Activated CD4-positive, CD25-positive, alpha-beta regulatory T cell treated with anti-CD3 and anti-CD28 coated beads, Interleukin-2, amount 50 U/mL, for 16 hours (primary cell): ENCODE measurements at places on chromosomes 16 and 17.

DNA sequence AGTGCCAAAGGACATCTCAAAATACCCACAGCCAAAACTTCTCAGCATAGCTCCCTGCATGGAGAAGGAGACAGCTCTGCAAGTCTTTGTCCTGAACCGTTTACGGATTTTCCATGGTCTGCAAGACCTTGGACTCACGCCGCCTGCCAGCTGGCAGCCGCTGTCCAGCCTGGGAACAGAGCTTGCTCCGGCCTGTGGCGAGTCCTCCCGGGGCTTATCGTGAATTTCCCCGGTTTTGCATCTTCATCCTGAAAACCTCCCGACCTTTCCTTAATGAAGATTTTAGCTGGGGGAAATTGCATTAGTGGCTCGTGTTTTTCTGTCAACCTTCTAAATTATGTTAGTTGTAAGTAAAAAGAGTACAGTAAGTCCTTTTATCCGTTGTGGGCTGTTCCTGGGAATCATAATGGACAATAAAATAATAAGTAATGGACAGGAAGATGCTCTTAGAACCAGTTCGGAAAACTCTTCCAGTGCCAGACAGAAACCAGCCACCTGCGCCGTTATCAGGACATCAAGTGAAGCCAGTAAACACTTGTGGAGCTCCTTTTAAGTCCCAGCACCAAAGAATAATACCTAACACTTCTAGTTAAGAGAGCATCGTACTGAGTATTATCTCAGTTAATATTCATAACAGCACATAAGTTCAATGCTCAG is 112.4 kb upstream of the NOL11 start:
- no peak for DNase-seq

DNA sequence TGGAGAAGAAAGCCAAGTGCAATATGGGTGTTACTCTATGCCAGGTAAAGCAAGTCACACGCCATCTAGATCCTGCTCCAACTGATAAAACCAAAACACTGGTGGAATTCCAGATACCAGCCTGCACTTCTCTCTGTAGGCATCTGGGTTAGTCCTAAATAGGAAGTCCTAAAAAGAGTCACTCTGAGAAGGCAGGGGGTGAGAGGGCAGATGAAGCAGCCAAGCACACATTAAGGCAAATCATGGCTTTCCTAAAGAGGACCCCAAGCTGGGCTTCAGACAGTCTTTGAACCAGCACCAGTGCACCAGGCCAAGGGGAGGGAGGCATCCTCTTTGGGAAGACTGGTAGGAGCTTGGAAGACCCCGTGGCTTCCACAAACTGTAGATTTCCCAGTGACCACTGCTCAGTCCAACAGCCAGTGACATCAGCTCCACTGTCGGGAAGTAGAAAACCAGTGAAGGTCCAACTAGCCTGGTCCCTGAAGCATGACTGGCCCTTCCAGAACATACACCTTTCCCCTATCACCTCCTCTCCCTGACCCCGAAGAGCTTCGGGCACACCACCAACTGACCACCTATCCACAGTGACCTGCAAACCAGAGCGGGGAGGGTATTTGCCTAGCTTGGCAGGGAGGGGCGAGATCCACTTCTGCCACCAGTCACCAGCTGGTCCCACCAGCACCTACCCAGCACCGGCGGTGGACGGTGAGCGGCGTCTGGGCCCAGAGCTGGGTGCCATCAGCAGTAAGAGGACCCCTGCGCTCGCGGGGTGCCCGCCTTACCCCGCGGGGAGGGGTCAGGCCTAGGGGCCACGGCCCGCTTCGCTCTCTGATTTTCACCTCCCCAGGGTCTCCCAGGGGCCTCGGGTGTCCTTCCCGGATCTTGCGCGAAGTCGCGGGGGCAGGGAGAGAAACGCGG is 1.0 kb downstream of the LITAF start:
- no peak for DNase-seq

- no peak for DNase-seq
These were observed 22.1 kb downstream of the COQ7 start for GRCh38 chr16:19089410-19089955.

- no peak for DNase-seq
These were observed 48.5 kb downstream of the SPOP start for GRCh38 chr17:49629447-49629846.

- DNase-seq = no peak
These were observed 152.9 kb downstream of the CBLN1 start for GRCh38 chr16:49128740-49129139.

DNA sequence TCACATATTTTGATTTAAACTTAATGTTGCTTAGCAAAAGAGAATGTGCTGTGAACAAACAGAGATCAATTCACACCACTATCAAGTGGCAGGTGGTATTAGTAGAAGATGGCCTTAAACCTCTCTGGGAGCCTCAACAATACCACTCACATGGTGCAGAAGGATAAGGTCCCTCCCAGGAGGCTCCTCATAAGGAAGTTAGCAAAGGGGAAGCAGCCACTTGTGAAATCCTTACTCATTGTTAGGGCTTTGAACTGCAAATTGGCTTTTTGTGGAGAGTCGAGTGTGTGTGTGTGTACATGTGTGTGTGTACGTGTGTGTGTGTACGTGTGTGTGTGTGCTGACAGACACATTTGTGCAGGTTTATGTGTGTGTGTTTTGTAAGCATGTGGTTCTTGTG is 48.9 kb upstream of the ASIC2 start:
- DNase-seq = no peak

DNA sequence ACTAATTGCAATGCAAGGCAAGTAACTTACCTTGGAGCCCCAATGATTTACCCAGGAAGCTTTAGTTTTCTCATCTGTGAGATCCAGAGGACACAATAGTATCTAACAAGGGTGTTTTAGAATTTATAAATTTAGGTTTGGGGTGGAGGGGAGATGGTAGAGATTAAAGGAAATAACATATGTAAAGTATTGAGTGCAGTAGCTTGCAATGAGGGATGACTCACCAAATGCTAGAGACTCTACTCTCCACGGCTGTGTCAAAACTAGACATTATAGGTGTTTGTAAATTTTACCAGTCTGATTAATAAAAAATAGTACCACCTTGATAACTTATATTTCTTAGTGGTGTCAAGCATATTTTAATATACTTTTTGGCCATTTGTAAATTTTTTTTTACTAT is 3.7 kb upstream of the ABCA9 start:
- no peak for DNase-seq

DNA sequence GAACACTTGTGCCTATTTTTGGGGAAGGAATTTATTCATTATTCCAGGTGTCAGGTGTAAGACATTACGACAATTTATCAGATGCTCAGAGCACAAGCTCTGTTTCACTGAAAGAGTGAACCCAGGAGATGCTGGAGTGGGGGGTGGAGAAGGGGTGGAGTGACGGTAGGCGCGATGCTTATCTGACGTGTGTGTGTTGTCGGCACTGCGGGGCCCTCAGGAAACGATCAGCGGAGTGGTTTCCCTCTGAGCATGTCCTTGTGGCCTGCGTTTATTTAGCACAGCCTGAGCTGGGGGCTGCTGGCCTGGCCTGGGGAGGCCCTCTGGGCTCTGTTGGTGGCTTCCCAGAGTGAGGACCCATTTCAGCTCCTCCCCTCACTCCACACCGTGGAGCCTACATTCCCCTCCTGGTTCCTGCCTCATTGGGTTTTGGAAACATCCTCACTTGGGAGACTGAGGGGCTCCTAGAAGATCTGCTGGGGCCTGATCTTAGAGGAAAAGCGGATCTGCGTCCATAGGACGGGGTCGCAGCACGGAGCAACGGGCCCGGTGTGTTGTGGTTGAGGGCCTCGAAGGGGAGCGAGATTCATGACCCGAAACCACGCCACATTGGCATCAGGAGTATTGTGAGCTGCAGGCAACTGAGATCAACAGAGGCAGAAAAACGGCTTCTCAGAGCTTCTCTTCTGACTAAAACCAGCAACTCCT is 19.0 kb upstream of the GNG13 start:
- no peak for DNase-seq

DNA sequence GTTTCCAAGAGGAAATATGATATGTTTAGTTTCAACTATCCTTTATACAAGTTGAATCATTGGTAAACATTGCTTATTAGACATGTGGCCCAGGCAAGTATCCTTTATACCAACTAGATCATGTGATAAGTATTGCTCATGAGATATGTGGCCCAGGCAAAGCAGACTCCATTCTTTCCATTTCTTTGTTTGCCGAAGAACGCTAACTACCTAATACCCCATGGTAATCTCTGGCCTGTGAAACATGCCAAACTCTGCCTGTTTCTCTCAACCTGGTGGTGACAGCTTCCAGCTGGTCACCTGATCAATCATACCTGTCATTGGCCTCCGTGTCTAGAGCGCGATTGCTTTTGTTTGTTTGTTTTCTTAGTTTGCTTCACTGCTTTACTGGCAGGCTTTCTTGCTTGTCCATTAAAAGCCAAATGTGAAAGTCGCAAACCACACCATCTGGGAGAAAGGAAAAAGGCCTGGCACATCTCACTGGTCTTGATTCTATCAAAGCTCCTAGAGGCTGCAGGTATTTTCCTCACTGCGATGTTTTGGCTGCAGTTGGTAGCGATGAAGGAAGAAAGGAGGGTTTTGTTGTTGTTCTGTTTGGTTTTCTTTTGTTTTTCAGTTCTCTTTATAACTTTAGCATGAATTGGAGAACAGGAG is 686.2 kb downstream of the KCNJ2 start:
- DNase-seq = no peak

GRCh38 chr17:18093616-18094408 is 6.1 kb downstream of the DRG2 start:
- no peak for DNase-seq

- no peak for DNase-seq
These were observed 120.7 kb upstream of the GSE1 start for GRCh38 chr16:85492295-85492864.

GRCh38 chr17:82882715-82883418 is 43.0 kb upstream of the ZNF750 start:
- DNase-seq = peak; percentile 45

DNA sequence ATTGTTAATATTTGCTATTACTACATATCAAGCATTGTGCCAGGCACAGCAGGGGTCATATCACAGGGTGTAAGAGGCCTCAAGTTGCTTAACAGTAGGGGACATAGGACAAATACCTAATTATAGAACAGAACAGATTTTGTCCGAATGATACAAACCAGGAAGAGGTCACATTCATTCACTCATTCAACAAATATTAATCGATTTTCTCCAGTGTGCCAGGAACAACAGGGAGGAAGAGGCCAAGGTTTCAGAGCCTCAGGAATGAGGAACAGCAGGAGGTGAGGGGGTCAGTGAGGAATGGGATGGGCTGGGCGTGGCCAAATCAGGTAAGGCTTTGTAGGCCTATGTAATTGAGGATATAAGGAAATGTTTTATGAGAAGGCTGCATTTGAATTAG is 11.2 kb upstream of the CHST4 start:
- DNase-seq = no peak

DNA sequence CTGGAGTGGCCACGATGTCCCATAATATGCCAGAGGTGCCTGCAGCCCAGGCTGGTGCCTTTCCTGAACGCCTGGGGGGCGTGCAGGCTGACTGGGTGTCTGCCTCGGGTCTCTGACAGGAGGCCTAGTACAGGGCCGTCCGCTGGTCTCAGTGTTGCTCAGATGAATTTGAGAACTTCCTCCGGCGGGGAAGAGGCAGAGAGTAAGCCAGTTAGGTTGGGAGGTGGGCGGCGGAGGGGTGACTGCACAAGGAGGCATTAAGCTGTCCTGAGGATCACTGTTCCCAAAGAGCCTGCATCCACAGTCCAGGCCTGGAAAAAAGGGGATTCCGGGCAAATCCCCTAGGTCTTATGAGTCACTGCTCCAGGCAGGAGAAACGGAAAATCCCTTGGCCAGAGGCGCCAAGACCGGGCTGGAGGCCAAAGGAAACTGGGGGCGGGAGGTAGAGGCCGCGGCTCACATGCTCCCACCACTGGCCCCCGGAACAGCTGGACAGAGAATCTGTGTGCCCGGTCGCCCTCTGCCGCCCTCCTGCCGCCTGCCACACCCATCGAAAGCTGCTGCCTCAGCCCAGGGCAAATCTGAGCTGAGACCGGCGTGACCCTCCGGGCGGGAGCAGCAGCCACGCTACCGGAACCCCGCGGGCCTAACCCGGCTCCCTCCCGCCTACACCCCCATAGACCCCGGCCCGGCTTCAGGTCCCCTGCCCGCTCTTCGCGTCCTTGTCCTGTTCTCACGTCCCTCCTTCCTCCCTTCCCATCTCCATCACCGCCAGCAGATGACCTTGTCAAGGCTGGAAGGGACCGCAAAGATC is 1.2 kb downstream of the TRIM47 start:
- no peak for DNase-seq

DNA sequence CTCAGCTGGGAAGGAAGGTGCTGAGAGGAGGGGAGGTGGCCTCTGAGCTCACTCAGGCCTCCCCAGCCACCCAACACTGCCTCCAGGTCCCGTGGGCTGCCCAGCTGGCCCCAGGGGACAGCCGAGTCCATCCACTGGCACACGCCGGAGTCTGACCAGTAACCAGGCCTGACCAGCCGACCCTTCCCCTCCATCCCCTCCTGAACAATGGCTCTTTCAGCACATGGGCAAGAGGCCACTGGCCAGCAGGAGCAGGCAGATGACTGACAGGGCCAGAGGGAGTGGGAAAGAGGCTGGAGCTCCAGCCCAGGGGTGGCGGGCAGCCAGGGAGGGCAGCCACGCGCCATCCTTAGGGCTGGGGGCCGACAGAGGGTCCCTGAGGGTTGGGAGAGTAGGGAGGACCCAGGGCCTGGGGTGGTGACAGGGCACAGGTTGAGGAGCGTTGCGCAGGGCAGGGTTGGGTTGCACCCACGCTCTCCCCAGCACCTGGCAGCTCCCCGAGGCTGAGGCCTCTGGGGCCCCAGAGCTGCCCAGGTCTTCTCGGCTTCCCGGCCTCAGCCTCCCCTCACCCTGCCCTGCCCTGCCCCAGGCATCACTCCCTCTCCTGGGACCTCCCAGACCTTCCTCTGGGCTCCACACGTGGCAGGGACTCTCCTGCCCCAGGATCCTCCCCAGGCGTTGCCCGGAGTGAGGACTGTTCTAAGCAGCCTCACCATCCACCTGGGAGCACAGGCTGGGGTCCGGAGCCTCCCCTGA is 20.2 kb upstream of the SLC38A10 start:
- no peak for DNase-seq

DNA sequence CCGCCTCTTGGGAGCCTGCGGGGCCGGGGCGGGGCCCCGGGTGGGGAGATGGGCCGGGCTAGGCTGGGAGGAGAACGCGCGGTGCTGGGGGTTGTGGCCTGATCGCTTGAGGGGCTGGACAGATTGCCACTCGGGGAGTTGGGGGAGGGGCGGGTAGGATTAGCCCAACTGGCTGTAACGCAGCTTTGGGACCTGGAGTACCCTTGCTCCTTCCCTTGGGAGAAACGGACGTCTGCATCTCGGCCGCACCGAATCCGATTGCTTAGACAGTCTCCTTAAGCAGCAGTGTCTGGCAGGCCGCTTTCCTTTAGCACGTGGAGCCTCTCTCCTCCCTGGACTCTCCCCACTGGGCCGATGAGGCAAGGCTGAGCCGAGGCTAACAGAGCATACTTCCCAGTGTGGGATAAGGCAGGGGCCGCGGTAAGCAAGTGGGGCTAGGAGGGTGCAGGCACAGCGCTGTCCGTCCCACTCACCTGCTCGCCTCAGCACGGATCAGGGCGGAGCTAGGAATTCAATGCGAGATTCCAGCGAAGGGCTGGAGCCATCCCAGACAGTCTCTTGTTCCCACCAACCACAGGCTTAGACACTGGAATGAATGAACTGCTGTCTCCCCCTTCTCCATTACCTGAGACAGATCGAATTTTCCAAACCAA is 540 bp upstream of the ACLY start:
- DNase-seq = no peak

GRCh38 chr16:1076801-1077576 is 4.4 kb downstream of the SSTR5 start:
- DNase-seq = no peak
